ENCODE measurements at places on chromosomes 16 and 17.

GRCh38 chr16:74281300-74281699, 15.3 kb upstream of the PSMD7 start:
- no peak for DNase-seq

DNA sequence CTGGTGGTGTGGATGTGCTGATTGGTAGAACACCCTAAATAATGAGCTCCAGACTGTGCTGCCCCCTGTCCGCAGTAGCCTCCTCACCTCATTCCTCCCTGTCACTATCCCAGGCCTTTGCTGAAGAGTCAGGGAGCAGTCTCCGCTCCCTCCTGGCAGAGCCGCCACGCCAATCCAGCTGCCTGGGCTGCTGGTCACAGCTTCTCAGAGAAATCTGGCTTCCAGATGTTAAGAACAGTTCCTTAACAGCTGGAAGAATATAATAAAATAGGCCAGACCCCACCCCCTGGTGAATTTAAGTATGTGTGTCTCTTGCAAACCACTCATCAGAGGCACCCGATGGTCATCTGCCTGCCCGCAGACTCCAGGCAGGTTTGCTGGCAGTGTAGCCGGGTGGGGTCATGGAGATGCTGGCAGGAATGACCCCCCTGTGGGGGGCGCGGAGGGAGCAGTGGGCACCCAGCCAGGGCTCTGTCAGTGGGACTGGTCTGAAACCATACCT, 161.0 kb downstream of the CCDC182 start:
- no peak for DNase-seq

DNA sequence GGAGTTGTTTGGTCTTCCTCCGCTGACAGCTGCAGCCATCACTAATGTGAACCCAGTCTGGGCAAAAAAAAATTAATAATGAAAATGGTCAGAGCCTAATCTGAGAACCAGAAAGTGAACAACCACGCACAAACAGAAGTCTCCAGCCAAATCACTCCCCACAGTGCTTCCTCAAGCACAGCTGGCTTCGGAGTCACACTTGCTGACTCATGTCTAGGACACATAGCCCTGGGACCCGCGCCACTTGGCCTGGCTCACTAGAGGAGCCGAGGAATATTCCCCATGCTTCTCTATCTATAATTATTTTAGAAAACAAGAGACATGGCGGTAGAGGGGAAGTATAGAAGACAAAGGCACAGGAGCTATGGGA, 109.1 kb downstream of the ZFHX3 start:
- no peak for DNase-seq

DNA sequence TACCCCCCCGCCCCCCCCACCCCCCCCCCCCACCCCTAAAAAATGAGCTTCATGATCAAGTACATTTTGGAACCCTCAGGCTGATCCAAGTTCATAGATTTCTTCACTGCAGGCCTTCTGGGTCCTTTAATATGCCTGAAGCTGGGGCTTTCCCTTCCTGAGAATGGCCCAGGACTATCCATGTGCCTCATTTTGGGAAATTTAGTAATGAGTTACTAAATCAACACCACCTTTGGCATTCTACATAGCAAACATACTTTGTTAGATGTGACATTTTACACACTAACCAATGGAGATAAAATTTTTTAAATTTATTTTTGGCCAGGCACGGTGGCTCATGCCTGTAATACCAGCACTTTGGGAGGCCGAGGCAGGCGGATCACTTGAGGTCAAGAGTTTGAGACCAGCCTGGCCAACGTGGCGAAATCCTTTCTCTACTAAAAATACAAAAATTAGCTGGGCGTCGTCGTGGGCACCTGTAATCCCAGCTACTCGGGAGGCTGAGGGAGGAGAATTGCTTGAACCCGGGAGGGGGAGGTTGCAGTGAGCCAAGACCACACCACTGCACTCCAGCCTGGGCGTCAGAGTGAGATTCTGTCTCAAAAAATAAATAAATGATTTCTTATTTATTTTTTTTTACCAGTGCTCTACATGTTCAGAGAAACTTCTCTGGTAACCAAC, 14.0 kb downstream of the HERPUD1 start:
- DNase-seq: no peak

DNA sequence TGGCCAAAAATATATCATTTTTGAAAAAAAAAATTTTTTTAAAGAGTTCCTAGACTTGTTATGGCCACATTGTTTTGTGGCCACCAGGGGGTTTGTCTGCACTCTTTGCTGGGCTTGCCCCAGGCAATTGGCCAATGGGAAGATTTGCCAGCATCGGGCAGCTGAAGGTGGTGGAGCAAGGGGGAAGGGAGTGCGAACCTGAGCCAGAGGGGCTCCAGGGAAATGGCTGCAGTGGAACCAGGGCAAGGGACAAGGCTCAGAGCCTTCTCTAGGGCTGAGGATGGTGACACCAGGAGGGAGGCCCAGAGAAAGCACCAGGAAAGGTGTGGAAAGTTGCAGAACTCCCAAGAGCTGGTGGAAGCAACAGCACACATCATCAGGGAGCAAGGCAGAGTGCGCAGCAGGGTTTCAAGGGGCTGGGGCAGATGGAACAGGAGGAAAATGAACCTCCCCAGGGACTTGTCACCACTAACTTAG, 15.5 kb upstream of the CMIP start:
- no peak for DNase-seq

DNA sequence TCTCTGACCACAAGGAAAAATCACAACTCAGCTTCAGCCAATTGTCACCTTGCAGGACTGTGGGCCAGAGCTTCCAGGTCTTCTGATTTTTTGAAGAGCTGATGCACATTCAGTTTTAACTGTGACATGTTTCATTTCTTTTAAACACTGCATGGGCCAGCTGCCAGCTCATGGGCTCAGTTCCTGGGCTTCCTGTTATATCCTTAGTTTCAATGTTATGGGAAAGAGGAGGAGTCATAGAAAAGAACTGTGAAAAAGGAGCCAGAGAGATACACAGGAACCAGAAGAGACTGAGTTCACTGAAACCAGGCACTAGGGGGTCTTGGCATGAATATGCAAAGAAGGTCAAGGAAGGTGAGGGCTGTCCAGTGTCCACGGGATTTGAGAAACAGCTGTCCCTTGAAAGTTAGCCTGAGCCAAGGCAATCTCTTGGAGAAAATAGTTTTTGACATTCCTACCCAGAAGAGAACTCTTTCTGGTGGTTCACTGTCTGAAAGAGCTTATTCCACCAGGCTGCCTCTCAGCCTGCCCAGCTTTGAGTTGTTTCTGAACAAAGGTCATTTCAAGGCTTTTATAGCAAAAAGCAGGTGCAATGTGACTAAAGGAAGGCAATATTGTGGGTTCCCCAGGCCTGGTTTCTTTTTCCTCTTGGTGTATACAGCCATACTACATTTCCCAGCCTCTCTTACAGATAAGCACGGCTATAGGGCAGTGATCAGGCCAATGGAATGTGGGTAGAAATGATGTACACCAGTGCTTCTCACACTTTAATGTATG, 10.5 kb downstream of the PDILT start:
- DNase-seq: no peak

GRCh38 chr16:69938981-69939820, 11.9 kb upstream of the CLEC18A start:
- DNase-seq: no peak

DNA sequence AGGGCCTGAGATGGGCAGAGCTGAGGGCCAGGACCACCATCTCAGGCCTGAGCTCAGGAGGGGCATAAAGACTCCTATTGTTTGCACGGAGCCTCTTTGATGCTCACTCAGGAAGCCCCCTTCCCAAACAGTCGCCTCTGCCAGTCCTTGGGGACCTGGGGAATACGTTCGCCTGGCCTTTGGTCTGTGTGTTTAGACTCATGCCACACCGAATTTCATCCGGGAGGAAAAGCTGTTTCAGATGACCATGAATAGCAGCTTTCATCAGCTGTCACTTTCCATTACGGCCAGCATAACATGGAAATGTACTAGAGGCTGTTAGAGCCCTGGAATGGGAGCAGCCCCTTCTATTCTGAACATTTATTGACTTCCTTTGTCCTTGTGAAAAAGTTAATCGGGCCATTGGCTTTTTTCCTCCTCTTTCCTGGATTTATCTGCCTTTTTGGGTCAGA, 139.0 kb downstream of the HS3ST3A1 start:
- DNase-seq: no peak

- DNase-seq: no peak
Measured at GRCh38 chr16:17465460-17465859, 5.3 kb downstream of the XYLT1 start.

DNA sequence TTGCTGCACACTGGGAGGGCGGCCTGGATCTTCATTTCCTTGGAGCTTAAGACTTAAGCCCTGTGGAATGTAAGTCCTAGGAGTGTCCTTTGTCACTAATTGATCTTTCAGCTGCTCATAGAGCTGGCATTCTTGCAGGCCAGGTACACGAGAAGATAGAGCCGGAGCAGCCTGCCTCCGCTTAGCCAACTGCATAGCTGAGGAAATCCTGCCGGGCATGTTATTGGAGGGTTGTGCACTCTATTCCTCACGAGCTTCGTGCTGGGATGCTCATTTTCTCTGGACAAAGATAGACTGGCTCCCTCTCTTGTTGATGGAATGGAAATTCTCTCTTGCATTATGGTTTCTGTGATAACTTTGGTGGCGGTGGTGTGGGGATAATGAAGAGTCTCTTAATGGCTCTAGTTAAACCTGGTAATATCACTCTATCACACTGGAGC, 76.9 kb downstream of the RPA1 start:
- no peak for DNase-seq

GRCh38 chr17:71188811-71189492, 931.9 kb upstream of the SOX9 start:
- no peak for DNase-seq

- DNase-seq: no peak
Measured at GRCh38 chr17:75326226-75326848, 37.1 kb upstream of the SLC25A19 start.

DNA sequence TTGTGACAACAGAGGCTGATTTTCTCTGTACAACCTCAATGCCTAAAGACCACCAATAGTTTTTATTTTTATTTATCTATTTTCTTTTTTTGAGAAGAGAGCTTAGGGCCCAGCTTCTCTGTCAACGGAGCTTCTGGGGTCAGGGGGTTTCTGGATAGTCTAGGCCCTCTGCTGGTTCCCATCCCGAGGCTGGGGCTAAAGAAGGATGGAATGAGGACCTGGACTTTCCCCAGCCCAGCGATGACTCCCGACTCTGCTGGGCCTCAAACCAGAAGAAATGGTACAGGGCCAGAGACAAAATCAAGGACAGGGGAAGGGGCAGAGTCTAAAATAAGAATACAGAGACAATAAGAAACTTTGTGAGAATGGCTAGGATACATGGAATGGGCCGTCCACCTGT, 5.7 kb upstream of the TSPOAP1 start:
- DNase-seq: no peak

GRCh38 chr17:48995304-48995973, 1.7 kb upstream of the IGF2BP1 start:
- DNase-seq: no peak

GRCh38 chr16:58948244-58948643, 214.1 kb upstream of the GOT2 start:
- DNase-seq: no peak

DNA sequence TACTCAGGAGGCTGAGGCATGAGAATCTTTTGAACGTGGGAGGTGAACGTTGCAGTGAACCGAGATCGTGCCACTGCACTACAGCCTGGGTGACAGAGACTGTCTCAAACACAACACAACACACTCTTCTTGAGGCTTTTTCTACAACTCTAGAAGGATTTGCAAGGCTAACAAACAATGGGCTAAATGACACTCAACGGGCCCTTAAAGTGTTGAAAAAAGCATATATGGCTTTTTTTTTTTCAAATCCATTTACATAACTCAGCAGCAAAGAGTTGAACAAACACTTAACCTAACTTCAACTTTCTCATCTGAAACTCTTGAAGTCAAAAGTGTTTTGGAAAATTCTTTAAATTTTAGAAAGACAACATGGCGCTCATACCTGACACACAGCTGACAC, 22.3 kb downstream of the CDR2 start:
- no peak for DNase-seq

GRCh38 chr17:65261152-65261551, 124.0 kb downstream of the RGS9 start:
- no peak for DNase-seq

DNA sequence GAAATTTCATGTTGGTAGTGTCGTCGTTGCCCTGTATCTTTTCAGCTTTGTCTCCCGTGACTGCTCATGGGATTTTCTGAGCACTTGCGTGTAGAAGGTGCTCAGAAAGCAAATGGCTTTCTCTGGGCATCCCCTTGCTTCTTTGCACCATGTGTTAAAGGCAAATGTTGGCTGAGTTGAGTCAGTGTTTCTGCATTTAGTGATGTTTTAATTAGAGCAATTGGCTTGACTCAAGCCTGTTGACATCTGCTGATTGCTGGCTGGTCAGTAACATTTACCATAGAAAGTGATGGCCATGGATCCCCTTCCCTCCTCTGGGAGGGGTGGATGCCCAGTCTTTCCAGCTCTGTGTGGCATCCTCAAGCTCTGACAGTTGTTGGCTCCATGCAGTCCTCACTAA, 187.2 kb upstream of the MPHOSPH6 start:
- no peak for DNase-seq

DNA sequence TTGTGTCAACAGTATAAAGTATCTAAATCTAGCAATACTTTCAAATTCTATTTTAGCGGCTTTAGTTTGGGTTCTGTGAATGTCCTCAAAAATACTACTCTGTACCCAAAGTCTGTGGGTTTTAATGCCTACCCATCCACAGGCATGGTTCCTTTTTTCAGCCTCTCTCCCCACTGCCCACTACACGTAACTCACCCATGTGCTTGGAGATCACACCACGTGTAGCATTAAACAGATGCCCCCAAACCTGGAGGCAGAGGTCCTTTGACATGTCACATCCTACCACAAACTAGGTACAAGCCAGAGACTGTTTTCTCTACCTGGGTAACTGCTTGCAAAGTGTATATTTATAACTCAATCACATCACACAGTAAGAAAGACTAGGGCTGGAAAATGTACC, 5.4 kb downstream of the DYNC1LI2 start:
- no peak for DNase-seq

Measured in activated naive CD8-positive, alpha-beta T cell treated with anti-CD3 and anti-CD28 coated beads for 36 hours (primary cell).